ENCODE measurements at places on chromosomes 5 and 9. TPM values are rescaled to one million over a fixed set of nuclear protein-coding genes. Genes with fewer than 3 reads are reported as not detected.

DNA sequence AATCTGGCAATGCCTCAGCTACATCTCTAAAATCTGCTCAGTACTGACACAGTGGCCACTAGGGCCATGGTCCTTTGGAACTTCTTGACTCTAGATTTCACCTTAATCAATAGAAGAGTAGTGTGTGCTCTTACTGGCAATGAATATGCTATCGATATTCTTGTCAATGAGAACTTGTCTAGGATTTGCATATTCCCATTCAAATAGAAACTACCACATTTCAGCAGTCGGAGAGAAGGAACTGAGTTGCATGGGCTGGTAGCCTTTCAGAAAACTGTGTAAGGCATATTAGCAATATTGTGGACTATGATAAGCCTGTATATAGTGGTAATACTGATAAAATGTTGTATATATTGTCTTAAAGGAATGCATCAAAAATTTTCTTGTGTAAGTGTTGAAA, 45.3 kb upstream of the NAA35 start:
- DNase-seq = no peak
- H3K36me3 ChIP-seq = no peaks in the 10 kb centered on the region
- peaks cover 6% of the 10 kb centered on the region for H3K4me1 ChIP-seq
- no peak overlapping the region for H3K4me3 ChIP-seq
- no peak overlapping the region for H3K27ac ChIP-seq

Gene TMOD1
- not detected for polyA plus RNA-seq

Gene C9
- polyA plus RNA-seq = not detected

DNA sequence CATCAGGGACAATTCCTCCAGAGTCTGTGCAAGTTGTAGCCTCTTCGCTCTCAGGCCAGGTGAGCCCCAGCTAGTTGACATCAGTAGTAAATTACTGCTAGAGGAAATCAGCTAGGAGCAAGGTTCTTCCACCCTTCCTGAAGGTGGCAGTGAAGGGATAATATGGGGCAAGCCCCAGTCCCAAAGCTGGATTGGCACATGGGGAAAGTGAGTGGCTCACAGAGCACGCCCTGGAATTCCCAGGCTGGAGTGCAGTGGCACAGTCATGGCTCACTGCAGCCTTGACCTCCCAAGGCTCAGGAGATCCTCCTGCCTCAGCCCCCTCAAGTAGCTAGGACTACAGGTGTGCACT, 82.1 kb downstream of the CYFIP2 start:
- no peak for DNase-seq
- H3K36me3 ChIP-seq = peaks cover 2% of the 10 kb centered on the region
- H3K4me3 ChIP-seq = no peak overlapping the region
- no peak overlapping the region for H3K27ac ChIP-seq
- H3K4me1 ChIP-seq = no peaks in the 10 kb centered on the region

Gene LRRC19
- polyA plus RNA-seq = not detected

DNA sequence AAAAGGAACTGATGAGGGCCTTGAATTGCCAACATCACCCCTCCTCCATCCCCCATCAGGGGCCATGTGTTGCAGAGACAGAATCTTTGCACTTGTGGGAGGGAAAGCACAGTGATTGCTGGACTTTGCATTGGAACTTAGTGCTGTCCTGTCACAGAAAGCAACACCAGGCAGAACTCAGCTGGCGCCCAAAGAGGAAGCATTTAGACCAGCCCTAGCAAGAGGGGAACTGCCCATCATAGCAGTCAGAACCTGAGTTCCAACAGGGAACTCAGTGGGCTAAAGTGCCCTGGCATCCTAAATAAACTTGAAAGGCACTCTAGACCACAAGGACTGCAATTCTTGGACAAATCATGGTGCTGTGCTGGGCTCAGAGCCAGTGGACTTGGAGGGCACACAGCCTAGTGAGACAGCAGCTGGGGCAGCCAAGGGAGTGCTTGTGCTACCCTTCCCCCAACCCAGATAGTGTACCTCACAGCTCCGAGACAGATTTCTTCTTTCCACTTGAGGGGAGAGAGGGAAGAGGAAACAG, 128.1 kb downstream of the ACTL7B start:
- peak; percentile 17 for DNase-seq
- no peak overlapping the region for H3K27ac ChIP-seq
- H3K4me1 ChIP-seq = peaks cover 6% of the 10 kb centered on the region
- H3K4me3 ChIP-seq = no peak overlapping the region

- no peaks in the 10 kb centered on the region for H3K27me3 ChIP-seq
- no peak for DNase-seq
- H3K27ac ChIP-seq = peak overlapping the region; percentile 23
Observed at GRCh38 chr5:146040527-146040926, 64.8 kb downstream of the PLAC8L1 start.

Gene PALM2AKAP2
- polyA plus RNA-seq = not detected

Gene ZNF483
- polyA plus RNA-seq = not detected

DNA sequence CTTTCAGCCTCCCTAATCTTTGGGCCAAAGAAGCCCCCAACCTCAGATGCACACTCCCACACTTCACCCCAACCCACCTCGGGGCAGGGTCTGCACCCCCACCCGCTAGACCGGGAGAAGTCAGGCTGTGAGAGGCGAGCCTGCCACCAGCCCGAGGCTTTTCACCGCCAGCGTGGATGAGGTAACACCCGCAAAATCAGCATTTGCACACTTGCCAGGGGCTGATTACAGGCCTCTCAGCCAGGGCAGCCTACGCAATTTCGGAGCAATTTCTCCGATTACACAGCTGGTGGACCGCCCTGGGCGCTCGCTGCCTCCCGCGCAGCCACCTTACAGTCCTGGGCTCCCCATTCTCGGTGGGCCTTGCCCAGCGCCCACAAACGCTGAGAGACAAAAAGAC, 68.5 kb downstream of the FOXD1 start:
- H3K4me3 ChIP-seq = peak overlapping the region; percentile 60
- no peak for DNase-seq
- no peaks in the 10 kb centered on the region for H3K36me3 ChIP-seq
- H3K27me3 ChIP-seq = peaks cover 78% of the 10 kb centered on the region

DNA sequence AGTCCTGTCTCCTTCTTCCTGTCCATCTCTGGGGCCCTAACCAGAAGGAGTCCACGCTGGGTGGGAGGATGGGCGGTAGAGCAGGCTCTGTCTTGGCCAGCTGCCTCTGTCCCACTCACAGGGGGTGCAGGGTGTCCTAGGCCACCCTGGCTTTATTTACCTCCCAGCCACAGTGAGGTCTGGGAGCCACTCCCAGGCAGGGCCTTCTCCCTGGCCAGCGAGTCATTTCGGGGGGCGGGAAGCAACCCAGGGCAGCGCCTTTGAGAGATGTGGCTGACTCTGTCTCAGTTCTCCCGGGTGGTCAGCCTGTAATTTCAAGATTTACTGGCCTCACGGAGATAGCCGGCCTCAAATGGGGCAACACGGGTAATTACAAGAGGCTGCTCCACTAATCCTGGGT, 67.4 kb upstream of the PTCH1 start:
- H3K4me1 ChIP-seq = no peaks in the 10 kb centered on the region
- H3K36me3 ChIP-seq = no peaks in the 10 kb centered on the region
- no peaks in the 10 kb centered on the region for H3K27me3 ChIP-seq
- H3K27ac ChIP-seq = no peak overlapping the region

Gene CD274
- polyA plus RNA-seq = 0.28 TPM

- H3K36me3 ChIP-seq = no peaks in the 10 kb centered on the region
- H3K4me1 ChIP-seq = no peaks in the 10 kb centered on the region
- H3K4me3 ChIP-seq = no peak overlapping the region
- H3K27ac ChIP-seq = no peak overlapping the region
Observed at GRCh38 chr5:68554571-68555279, 339.2 kb downstream of the PIK3R1 start.

Gene WDR31
- not detected for polyA plus RNA-seq

GRCh38 chr5:106399391-106399790, 1271.3 kb downstream of the EFNA5 start:
- H3K27ac ChIP-seq = no peak overlapping the region
- no peaks in the 10 kb centered on the region for H3K27me3 ChIP-seq
- no peaks in the 10 kb centered on the region for H3K4me1 ChIP-seq
- no peak overlapping the region for H3K4me3 ChIP-seq

DNA sequence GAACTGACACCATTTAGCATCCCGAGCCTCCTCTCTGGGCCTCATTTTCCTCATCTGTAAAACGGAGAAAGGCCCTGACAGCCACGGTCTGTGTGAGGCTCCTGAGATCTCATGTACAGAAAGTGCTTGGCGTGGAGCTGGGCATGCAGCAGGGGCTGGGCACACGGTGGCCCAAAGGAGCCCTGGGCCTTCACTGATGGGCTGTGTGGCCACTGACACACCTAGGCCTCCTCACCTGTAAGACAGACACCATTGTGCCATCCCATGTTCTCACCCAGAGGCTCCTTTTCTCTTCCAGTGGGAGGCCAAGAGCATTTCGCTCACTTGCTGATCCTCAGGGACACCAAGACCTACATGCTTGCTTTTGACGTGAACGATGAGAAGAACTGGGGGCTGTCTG, 1.6 kb downstream of the ORM1 start:
- no peak overlapping the region for H3K4me3 ChIP-seq
- no peak overlapping the region for H3K27ac ChIP-seq
- DNase-seq = no peak
- no peaks in the 10 kb centered on the region for H3K27me3 ChIP-seq
- H3K36me3 ChIP-seq = no peaks in the 10 kb centered on the region
- H3K4me1 ChIP-seq = no peaks in the 10 kb centered on the region

Measured in CD14-positive monocyte (primary cell).